Lower lobe of right lung (tissue), 2 donors: ENCODE measurements at places on chromosomes 5 and 9. TPM values are rescaled to one million over a fixed set of nuclear protein-coding genes. Genes with fewer than 3 reads are reported as not detected.

The SQSTM1 gene
- total RNA-seq: 450 TPM

- peak; percentile 39 for DNase-seq
- H3K4me1 ChIP-seq: peaks cover 8% of the 10 kb centered on the region
- H3K4me3 ChIP-seq: peak overlapping the region; percentile 61
- peaks cover 43% of the 10 kb centered on the region for H3K27me3 ChIP-seq
- H3K36me3 ChIP-seq: no peaks in the 10 kb centered on the region
Observed at GRCh38 chr5:179342577-179342976, 2.7 kb downstream of the ADAMTS2 start.

DNA sequence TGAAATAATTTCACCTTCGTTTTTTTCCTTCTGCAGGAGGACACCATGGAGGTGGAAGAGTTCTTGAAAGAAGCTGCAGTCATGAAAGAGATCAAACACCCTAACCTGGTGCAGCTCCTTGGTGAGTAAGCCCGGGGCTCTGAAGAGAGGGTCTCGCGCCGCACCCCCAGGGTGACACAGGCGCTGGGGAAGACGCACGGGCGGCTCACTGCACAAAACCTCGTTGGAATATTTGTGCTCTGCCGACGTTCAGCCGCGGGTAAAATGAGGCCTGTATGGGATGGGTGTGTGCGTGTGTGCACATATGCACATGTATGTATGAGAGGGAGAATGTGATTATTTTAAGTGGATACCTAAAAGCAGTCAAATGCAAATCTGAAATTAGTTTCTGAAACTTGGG is 24.5 kb downstream of the QRFP start:
- H3K36me3 ChIP-seq: peaks cover 84% of the 10 kb centered on the region
- H3K4me1 ChIP-seq: no peaks in the 10 kb centered on the region
- no peak for DNase-seq
- no peak overlapping the region for H3K4me3 ChIP-seq
- H3K27ac ChIP-seq: no peak overlapping the region
- no peaks in the 10 kb centered on the region for H3K27me3 ChIP-seq

- no peaks in the 10 kb centered on the region for H3K4me1 ChIP-seq
- H3K36me3 ChIP-seq: no peaks in the 10 kb centered on the region
- no peak overlapping the region for H3K27ac ChIP-seq
- H3K27me3 ChIP-seq: no peaks in the 10 kb centered on the region
Observed at GRCh38 chr9:117224695-117225094, 190.2 kb downstream of the ASTN2 start.

DNA sequence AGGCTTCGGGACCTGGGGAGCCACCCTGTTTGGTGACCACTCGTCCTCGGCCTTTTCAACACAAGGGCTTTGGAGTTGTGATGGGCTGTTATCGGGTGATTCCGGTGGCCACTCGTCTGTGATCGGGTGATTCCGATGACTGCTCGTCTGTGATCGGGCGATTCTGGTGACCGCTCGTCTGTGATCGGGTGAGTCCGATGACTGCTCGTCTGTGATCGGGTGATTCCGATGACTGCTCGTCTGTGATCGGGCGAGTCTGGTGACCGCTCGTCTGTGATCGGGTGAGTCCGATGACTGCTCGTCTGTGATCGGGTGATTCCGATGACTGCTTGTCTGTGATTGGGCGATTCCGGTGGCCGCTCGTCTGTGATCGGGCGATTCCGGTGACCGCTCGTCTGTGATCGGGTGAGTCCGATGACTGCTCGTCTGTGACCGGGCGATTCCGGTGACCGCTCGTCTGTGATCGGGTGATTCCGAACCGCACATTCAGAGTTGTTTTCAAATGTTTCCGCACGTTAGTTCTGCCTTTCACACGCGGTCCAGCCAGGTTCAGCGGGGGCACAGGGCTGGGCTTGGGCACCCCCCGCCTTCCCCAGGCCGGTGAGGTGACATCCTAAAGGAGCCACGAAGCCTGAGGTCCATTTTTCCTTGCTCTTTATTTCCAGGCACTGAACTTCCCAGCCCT is 30.3 kb downstream of the TPPP start:
- H3K27ac ChIP-seq: no peak overlapping the region
- no peaks in the 10 kb centered on the region for H3K27me3 ChIP-seq
- no peaks in the 10 kb centered on the region for H3K4me1 ChIP-seq
- no peak overlapping the region for H3K4me3 ChIP-seq
- peaks cover 62% of the 10 kb centered on the region for H3K36me3 ChIP-seq

The PCDHGA3 gene
- total RNA-seq: 1.8 TPM

DNA sequence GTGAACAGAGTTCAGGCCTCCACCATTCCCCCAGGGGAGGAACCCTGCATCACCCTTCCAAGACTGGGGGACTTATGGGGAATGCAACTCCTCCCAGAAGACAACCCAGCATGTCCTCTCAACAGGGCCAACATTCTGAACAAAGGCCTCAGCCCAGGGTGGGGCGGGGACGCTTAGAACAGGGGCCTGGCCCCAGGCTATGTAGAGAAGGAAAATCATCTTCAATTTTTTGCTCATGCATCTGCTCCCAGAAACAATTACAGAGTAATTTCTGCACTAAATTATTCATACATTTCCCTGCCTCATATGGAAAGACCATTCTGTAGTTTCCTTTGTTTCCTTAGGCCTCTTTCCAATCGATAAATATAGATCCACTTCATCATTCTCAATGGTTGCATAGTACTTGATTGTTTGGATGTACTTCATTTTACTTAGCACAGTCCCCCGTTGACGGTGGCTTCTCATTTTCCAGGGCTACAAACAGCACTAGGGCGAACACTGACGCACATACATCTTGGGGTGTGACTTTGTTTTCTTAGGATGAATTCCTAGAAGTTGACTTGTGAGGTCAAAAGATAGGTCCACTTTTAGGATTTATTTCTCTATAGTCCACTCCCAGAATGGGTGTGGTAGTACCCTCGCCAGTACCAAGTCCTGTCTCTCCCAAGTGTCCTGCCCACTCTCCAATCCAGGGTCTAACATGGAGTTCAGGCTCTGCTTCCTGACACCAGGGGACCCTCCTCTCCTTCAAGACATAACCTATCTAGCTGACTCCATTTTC is 27.2 kb upstream of the SMU1 start:
- H3K4me3 ChIP-seq: no peak overlapping the region
- H3K27me3 ChIP-seq: no peaks in the 10 kb centered on the region
- no peak overlapping the region for H3K27ac ChIP-seq
- DNase-seq: no peak
- peaks cover 21% of the 10 kb centered on the region for H3K4me1 ChIP-seq

- H3K4me3 ChIP-seq: no peak overlapping the region
- no peaks in the 10 kb centered on the region for H3K27me3 ChIP-seq
- DNase-seq: no peak
Observed at GRCh38 chr9:111853450-111853827, 43.2 kb upstream of the UGCG start.

The PCDHGB1 gene
- total RNA-seq: 1.8 TPM

The TIMD4 gene
- not detected for total RNA-seq

- peak; percentile 17 for DNase-seq
- no peak overlapping the region for H3K27ac ChIP-seq
- H3K27me3 ChIP-seq: no peaks in the 10 kb centered on the region
- H3K4me3 ChIP-seq: no peak overlapping the region
Observed at GRCh38 chr9:124349267-124349666, 66.0 kb downstream of the PSMB7 start.

- H3K4me3 ChIP-seq: no peak overlapping the region
- H3K36me3 ChIP-seq: no peaks in the 10 kb centered on the region
- no peak for DNase-seq
- peaks cover 4% of the 10 kb centered on the region for H3K4me1 ChIP-seq
- H3K27me3 ChIP-seq: no peaks in the 10 kb centered on the region
Observed at GRCh38 chr5:65062469-65063083, 293.8 kb downstream of the CWC27 start.
